ENCODE measurements at places on chromosomes 1 and 21.

DNA sequence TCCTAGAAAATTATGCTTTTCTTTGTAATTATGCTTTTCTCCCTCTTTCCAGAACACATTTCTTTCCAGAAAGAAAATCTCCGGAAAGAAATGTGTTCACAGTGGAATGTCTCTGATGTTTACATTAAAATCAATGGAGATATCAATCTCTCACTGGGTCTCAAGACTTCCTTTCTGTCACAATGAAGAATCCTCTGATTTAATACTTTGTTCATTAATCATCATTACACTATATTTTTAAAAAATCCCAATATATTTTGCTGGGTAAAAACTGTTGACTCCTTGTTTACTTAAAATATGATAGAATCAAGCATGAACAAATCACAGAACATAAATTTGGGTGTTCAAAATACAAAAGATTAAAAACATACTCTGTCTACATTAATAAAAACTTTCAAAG is 26.3 kb upstream of the TGFBR3 start:
- no peak for DNase-seq

GRCh38 chr1:166193057-166193698 is 26.4 kb upstream of the FAM78B start:
- DNase-seq, result no peak

DNA sequence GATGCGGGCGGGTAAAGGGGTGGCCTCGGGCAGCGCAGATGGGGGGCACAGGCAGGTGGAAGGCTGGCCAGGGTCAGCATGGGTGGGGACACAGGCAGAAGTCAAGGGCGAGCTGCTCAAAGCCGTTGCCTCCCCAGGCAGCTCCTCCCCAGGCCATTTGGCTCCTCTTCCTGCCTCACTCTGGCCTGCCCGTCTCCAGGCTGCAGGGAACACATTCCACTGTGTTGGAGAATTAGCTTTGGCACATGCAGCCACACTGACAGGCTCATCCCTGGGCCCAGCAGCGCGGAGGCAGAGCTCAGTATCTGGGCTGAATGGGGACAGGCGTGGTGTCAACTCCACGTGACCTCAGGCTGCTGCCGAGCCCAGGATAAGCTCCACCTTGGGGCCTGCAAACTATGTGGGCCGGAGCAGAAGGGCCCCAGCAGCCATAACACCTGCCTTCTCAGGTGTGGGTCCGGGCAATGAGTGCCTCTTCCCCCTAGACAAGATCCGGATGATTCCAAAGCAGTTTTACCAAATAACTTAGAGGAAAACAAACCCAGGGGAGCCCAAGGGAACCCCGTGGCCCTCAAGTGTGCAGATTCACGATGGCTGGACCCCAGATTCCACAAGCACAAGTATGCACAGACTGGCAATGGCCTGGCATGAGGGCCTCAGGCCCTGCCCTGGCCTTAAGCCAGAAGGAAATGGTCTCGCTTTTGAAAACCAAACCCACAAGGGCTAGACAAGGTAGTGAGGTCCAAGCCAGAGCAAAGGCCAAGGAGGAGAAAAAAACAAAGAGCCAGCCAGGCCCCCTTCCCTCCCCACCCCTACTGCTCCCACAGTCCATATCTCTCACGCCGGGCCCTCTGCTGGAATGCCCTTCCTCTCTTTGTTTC is 40.2 kb downstream of the HSPG2 start:
- DNase-seq, result no peak

DNA sequence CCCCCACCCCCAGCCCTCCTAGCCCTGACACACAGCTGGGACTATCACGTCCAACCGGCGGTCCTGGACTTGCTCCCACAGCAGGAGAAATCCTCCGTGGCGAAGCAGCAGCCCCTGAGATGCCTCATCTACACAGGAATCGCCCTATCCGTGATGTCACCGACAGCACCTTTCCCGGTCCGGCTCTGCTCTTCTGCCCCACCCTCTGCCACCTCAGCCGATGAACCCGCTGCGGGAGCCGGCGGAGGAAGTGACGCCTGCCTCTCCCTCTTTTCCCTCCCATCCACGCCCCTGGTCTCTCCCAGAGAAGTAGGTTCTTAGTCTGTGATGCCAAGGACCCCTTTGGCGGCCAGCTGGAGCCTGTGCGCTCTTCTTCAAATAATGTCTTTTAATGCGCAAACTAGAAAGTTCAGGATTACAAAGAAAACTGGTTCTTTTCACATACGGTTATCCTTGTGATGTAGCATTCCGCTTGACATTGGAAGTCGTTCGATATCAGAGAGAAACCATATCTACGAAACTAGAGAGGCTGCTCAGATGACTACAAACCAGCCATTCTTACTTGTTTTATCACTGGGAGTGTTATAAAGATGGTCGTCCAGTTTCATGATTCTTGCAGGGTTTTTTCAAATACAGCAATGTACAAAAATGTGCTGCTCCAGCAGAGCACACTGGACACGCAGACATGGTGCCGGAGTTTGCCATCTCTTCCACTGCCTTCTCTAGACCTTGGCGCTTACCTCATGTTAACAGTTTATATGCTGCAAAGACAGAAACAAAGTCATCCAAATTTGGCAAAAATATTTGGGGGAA is 120.3 kb downstream of the PPIAL4G start:
- DNase-seq, result no peak

GRCh38 chr1:107549152-107549810 is 408.4 kb downstream of the NTNG1 start:
- DNase-seq, result no peak

- no peak for DNase-seq
Measured at GRCh38 chr1:866095-866494, 57.6 kb upstream of the SAMD11 start.

DNA sequence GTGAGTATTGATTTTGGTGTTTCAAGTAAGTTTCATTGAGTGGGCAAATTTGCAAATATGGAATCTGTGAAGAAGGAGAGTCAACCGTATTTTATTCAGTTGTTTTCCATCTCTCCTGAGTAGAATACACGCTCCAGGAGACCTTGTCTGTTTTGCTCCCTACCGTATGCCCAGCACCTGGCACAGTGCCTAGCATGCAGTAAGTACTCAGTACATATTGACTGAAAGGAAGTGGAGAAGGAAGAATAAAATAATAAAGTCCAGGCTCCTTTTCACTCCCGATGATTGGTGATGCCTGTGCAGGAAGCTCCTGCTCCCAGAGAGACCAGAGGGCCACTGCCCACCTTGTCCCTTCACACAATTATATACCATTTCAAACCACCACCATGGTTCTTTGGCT is 59.4 kb upstream of the NEK2 start:
- peak; percentile 86 for DNase-seq

- no peak for DNase-seq
Measured at GRCh38 chr1:100290291-100290690, 24.3 kb downstream of the RTCA start.

- no peak for DNase-seq
Measured at GRCh38 chr1:12531179-12531499, 86.9 kb downstream of the DHRS3 start.

DNA sequence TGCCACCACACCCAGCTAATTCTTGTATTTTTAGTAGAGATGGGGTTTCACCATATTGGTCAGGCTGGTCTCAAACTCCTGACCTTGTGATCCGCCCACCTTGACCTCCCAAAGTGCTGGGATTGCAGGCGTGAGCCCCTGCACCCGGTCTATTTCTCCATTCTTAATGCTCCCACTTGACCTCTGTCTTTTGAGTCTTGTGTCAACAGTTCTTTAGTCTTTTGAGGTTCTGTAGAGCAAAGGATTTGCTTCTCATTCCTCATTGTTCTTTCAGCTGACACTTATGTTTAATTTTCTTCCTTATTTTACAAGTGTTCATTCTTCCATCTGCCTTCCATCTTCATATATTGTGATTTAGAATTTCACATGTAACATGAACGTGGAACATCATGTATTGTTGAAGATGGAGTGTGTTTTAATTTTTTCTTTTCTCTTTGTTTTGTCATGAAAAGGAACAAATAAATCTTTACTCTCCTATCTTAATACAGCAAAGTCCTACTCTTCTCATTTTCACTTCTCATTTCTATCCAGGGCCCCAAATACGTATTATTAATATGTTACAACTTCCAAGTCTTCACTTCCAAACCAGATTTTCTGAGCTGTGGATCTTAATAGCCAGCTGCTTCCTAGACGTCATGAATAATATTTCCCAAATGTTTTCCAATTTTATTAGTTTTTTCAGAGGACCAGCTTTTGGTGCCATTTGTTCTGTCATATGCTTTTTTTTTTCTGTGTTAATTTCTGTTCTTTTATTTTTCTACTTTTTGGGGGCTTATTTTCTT is 16.9 kb downstream of the MTF2 start:
- no peak for DNase-seq

Data from NCI-H2171 treated with DMSO at 0.1 percent for 48 hours (cell line).